Progenitor cell of endocrine pancreas (in vitro differentiated cells): ENCODE measurements at places on chromosomes 3 and 15.

DNA sequence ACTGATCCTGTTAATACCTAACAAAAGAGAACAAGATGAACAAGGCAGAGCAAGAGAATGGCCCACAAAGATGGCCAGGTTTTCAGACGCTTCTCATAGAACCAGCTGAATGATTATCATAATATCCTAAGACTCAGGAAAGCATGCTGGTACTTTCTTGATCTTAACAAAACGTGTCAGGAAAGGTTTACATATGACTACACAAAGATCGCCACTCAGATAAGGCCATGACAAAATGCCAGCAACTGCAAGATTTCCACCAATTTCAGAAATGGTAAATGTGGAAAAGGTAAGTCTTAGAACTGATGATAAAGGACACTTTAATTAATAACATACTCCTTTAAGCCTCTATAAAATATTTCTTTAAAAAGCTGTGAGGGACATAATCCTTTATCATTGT lies 108.8 kb downstream of the DLG1 start:
- no peak for DNase-seq

DNA sequence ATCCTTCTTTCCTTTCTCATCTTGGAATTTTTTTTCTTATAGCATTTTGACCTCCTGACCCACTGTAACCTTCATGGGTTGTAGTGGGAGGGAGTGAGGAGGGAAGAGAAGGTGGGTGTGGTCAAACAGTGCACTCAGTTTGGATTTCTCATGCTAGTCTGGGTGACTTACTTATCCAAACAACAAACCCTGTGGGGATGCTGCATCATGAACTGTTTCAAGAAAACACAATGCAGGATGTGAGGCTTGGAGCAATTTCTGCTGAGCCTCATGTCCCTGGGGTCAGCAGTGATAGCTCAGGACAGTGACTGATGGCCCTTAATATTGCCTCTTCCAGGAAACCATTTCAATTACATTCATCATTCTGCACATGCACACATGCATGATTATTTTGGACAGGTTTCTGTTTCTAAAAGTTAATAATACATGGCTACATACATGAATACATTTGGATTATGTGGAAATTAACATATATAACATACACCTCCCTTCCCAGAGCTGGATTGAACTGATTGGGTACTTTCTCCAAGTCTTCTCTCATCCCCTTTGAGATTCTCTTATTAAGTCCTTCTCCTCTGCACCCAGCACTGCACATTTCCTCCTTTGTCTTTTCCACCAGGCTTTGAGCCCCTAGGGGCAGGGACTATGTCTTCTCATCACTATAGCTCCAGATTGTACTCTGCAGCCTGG lies 61.2 kb downstream of the ADAMTSL3 start:
- no peak for DNase-seq

DNA sequence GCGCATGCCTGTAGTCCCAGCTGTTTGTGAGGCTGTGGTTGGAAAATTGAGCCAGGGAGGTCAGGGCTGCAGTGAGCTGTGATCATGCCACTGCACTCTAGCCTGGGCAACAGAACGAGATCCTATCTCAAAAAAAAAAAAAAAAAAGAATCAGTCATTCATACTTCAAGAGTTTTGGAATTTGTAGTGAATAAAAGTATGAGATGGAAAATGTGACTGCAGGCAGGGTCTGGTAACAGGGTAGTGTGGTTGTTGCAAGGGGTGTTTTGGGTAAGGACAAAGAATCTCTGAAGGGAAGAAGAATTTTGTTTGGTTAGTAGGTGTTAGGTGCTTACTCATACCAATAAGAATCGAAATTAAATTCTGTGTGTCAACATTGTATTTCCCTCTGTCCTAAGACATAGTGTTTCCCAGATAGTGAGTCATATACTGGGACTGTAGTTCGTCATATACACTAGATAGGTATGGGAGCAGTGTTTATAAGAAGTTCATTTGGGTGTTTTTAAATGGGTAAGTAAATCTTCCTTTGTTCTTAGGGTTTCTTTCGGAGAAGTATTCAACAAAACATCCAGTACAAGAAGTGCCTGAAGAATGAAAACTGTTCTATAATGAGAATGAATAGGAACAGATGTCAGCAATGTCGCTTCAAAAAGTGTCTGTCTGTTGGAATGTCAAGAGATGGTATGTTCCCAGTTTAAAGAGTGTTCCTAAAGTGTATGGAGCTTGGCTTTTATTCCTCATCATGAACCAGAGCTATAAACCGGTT lies 14.2 kb downstream of the NR1D2 start:
- DNase-seq: no peak

- no peak for DNase-seq
These were observed 108.4 kb upstream of the VEPH1 start for GRCh38 chr3:157611536-157612076.

GRCh38 chr3:129526121-129526900 lies 2.1 kb upstream of the RHO start:
- DNase-seq: no peak

DNA sequence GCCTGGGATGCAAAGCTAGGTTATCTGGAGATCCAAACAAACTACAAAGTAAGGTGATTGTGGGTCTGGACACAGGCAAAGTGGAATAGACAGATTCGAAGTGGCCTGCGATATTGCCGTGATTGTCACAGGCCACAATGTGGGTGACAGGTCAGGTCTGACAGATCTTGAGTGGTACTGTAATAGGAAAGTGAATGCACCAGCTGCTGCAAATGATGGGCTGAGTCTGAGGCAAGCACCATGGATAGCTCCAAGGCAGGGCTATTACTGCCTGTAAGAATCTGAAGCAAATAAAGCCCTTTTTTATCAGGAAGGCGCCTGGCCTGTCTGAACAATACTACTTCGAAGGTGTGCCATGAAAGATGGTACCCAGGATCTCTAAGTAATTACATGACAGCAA lies 10.0 kb downstream of the ARMC8 start:
- DNase-seq: peak; percentile 52

DNA sequence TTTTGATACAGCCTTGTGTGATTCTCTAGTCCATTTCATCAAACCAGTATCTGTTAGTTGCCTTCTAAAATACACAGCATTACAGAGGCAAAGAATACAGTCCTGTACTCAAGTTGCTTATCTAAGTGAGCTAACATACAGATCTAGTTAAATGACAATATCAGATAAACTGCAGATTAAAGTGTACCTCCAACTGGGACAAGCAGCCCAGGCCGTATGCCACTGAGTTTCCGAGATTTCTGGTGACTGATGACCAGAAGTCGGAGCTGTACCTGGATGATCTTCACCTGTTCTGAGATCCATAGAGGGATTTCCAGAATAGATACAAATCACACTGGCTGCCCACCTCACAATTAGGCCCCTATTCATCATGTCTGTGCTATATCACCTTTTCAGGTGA lies 6.3 kb upstream of the TRIM59 start:
- no peak for DNase-seq

DNA sequence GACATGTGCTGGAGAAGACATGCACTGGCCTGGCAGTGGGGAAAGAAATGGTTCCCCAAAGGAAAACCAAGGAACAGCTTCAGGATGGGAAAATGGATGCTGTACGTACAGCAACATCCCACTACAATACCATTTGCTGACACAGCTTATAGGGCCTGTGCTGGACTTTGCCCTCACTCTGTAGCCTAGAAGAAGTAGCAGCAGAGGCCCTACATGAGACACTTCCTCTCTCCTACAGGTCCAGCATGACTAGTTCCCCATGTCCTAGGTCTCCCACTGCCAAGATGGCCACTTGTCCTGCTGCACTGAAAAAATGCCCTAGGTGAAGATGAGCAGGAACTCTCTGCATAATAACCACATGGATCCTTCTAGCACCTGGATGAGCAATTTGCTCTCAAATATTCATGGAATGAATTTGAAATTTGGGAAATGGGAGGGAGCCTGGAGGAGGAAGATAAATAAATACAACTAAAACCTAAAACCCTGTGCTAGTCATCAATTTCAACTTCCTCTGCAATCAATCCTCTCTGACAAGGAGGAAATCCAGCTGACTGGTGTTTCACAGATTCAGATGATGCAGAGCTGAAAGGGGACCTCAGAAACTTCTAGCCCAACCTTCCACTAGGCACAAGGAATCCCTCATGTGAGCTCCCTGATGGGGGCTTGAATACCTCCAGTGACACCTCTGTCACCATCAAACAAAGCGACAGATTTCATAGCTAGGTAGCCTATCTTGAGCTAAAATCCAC lies 514.3 kb upstream of the PPP2R3A start:
- no peak for DNase-seq

DNA sequence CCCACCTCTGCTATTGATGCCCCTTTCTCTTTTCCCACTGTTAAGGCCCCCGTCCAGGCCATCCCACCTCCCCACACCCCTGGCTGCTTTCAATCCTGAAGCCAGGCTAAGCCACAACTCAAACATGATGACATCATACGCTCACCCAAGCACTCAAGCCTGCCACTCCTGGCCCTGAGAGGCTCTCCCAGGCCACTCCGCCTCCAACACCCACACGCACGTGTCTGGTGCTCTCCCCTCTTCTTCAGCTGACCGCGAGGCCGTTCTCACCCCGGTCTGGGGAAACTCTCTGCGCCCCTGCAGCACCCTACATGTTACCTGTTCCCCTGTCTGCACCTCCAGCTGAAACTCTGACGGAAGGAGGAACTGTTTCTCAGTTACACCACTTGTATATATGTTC lies 6.2 kb downstream of the ZXDC start:
- DNase-seq: no peak

- no peak for DNase-seq
These were observed 110.8 kb downstream of the BBX start for GRCh38 chr3:107633327-107634098.

GRCh38 chr15:90957031-90957790 lies 2.5 kb downstream of the RCCD1 start:
- peak; percentile 30 for DNase-seq

- DNase-seq: no peak
These were observed 166.3 kb upstream of the CHRM5 start for GRCh38 chr15:33801954-33802353.

- no peak for DNase-seq
These were observed 54.4 kb downstream of the ATP1B3 start for GRCh38 chr3:141930801-141931200.

- DNase-seq: no peak
These were observed 66.9 kb downstream of the ETV5 start for GRCh38 chr3:186042036-186042435.

DNA sequence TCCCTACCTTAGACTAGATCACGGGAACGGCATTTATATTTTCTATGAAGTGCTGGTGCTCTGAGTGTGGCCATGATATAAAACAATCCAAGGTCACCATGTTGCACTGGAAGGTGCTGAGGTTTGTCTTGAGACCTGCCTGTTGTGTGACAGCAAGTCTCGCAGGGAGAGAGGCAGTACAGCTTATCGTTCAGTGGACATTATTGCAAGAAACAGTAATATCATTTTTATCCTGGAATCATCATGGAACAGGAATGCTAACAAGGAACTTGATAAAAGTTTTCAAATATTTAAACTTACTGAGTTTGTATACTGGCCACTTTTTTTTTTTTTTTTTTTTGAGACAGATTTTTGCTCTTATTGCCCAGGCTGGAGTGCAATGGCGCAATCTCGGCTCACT lies 40.0 kb upstream of the GCNT3 start:
- no peak for DNase-seq

- no peak for DNase-seq
These were observed 593 bp downstream of the PRR23A start for GRCh38 chr3:139005356-139005993.

GRCh38 chr3:49908373-49909199 lies 4.9 kb upstream of the MST1R start:
- no peak for DNase-seq

GRCh38 chr3:184471439-184471838 lies 90.1 kb upstream of the EPHB3 start:
- DNase-seq: no peak

DNA sequence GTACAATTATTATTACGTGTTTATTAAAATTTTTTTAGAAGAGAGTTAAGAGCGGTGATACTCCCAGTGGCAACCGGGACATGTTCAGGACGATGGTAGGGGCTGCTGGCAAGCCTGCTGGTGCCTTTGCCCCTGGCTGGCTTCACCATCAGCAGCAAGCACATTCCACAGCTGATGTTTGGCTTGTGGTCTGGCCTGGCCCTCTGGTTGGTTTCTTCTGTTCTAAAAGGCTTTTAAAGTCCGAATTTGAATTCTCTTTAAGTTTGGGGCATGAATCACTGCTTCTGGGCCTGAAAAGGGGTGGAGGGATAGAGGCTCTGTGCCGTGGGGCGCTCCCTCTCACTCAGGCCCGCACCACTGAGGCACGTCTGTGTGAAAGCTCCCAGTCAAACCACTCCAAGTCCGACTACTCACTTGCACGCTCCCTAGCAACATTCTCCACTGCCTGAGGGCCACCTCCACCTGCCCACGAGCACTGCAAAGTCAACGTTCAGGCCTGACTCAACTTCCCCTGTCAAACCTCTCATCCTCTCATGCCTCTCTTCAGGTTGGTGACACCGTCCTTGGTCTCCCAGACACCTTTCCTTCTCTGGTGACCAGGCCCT lies 10.1 kb downstream of the ITGA11 start:
- no peak for DNase-seq

DNA sequence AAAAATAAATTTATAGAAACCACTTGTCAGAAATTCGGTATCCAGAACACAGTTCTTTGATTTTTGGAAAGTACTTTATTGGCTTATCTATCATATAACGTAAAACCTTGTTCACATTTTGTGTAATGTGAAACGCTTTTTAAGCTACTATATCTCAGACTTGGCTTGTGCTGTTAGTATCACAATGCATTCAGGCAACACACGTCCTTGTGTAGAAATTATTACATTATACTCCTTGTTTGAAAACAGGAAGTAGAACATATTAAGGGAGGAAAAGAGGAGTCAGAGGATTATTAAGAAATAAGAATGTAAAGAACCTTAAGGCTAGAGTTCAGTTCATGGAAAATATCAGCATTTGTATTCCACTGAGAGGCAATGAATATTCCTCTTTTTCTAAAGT lies 1.6 kb downstream of the DNAJC13 start:
- no peak for DNase-seq

DNA sequence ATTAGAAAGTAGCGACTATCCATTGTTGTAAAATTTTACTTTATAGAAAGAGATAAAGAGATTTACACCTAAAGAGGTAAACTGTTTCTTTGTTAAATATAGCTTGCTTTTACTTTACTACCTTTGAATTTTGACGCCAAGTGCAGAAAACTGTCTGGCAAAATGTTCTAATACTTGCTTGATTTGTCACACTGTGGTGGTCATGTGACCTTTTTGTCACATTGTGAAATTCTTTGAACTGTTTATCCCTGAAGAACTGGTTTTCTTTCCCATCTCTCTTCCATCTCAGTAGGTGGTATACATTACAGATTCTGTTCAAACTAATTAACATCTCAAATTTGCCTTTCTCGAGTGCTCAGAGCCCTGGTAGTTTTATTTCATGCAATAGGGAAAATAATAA lies 327.4 kb downstream of the NAALADL2 start:
- DNase-seq: no peak

- DNase-seq: no peak
These were observed 33.1 kb upstream of the GLCE start for GRCh38 chr15:69127306-69127705.

DNA sequence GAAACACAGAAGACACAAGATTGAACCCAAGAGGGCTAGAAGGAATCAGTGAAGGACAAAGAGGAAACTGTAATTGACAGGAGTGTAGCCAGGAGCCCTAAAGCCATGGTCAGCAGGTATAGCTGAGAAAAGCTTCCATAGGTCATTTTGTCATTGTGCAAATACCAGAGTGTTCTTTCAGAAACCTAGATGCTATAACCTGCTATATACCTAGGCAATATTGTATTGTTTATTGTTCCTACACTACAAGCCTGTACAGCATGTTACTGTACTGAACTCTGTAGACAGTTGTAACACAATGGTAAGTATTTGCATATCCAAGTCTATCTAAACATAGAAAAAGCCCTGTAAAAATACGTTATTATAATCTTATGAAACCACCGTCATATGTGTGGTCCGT lies 119.3 kb upstream of the LRRFIP2 start:
- no peak for DNase-seq
